ENCODE measurements at places on chromosomes 4 and X. TPM values are rescaled to one million over a fixed set of nuclear protein-coding genes. Genes with fewer than 3 reads are reported as not detected.
A peak's percentile ranks its signal among the peaks of the same experiment; 100 is the strongest.

- DNase-seq: no peak
- H3K27ac ChIP-seq: no peak overlapping the region
- H3K4me3 ChIP-seq: no peak overlapping the region
- peaks cover 5% of the 10 kb centered on the region for H3K27me3 ChIP-seq
- H3K4me1 ChIP-seq: no peaks in the 10 kb centered on the region
Observed at GRCh38 chr4:168124008-168124641, 31.8 kb downstream of the ANXA10 start.

DNA sequence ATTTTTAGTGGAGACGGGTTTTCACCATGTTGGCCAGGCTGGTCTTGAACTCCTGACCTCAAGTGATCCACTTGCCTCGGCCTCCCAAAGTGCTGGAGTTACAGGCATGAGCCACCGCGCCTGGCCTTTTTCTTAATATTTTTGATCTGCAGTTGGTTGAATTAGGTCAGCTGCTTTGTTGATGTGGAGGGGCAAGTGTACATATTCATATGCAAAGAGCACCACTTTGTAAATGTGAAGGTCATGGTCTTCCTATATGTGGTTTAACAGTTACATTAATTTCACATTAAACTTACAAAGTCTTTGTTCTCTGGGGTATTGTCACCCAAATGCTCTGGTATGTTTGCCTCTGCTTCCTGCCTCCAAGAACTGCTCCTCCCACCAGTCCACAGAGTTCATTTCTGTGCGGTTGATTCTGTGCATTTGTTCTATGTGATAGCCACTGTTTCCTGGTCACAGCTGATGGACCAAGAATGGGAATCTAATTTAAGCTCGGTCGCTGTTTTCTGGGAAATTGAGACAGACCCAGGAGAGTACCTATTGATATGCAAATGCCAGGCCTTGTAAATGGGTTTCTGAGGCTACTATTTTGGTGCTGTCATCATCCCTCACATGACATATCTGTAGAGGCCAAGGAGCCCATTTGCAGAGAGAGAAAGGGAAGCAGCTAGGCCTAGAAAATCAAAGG lies 26.9 kb upstream of the HPSE start:
- no peak overlapping the region for H3K4me3 ChIP-seq
- H3K36me3 ChIP-seq: no peaks in the 10 kb centered on the region
- no peak overlapping the region for H3K27ac ChIP-seq
- DNase-seq: no peak
- peaks cover 4% of the 10 kb centered on the region for H3K27me3 ChIP-seq

RAB39B gene
- total RNA-seq: 8.7 TPM

DNA sequence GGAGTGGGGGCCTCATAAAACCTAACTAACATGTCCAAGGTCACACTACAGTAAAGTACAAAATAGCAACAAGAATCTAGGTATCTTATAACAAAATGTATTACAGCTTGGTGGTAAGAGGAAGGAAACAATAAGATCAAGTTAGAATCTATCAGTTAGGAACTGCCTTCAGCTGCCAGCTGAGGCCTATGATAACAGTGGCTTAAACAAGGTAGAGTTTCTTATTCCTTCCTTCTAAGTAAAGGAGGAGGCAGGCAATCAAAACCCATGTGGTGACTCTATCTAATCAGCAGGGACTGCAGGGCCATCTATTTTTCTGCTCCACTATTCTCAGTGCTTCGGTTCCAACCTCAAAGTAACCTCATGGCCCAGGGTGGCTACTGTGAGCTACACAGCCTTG lies 10.9 kb downstream of the SH3D19 start:
- H3K36me3 ChIP-seq: no peaks in the 10 kb centered on the region
- no peak overlapping the region for H3K4me3 ChIP-seq
- no peak overlapping the region for H3K27ac ChIP-seq
- DNase-seq: no peak
- no peaks in the 10 kb centered on the region for H3K4me1 ChIP-seq

- H3K4me3 ChIP-seq: no peak overlapping the region
- no peaks in the 10 kb centered on the region for H3K27me3 ChIP-seq
- no peaks in the 10 kb centered on the region for H3K4me1 ChIP-seq
- DNase-seq: no peak
Observed at GRCh38 chr4:123073650-123074049, 151.3 kb upstream of the NUDT6 start.

DNA sequence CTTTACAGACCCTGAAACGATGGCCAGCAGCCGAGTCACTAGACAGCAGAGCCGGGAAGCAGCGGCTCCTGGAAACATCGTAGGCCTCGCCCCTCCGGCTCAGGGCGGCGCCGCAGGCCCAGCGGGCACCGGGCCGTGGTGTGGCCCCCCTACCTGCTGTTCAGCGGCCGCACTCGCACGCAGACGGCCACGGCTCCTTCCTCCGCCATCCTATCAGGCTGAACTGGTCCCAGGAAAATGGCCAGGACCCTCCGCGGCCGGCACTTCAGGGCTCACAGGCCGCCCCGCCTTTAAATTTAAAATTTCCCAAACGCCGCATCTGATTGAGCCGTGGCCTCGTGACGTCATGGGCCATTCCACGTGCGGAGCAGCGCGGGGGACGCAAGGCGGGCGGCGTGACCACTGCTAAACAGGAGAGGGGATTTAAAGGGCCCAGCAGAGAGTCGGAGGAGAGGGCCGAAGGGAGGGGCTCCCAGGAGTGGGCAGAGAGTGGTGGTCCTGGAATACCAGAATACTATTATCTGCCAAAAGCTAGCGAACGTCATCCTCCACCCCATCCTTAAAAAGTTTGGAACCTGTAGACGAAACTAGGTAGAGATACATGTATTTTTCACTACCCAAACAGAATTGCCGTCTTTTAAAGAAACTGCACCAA lies at the start of gene CENPE:
CENPE (minus strand) TSS at position 233 of the 655 bp plus-strand sequence; CDS start at position 209, 24 bp downstream.
- H3K4me3 ChIP-seq: peak within 1 kb of the TSS; percentile 80
- peaks cover 34% of the 10 kb centered on the region for H3K36me3 ChIP-seq
- H3K27ac ChIP-seq: peak within 1 kb of the TSS; percentile 100
- DNase-seq: peak; percentile 88
- peaks cover 12% of the 10 kb centered on the region for H3K27me3 ChIP-seq

GRCh38 chrX:114842181-114842580 lies 175.2 kb downstream of the IL13RA2 start:
- H3K4me3 ChIP-seq: no peak overlapping the region
- no peaks in the 10 kb centered on the region for H3K27me3 ChIP-seq
- no peaks in the 10 kb centered on the region for H3K36me3 ChIP-seq
- DNase-seq: no peak
- H3K27ac ChIP-seq: no peak overlapping the region
- no peaks in the 10 kb centered on the region for H3K4me1 ChIP-seq

SH3D19 gene
- not detected for total RNA-seq

- DNase-seq: no peak
- peaks cover 33% of the 10 kb centered on the region for H3K4me1 ChIP-seq
- no peak overlapping the region for H3K27ac ChIP-seq
- H3K4me3 ChIP-seq: no peak overlapping the region
- H3K36me3 ChIP-seq: peaks cover 20% of the 10 kb centered on the region
Observed at GRCh38 chr4:103079621-103080020, 3.1 kb upstream of the SLC9B2 start.

CT83 gene
- not detected for total RNA-seq

GRCh38 chr4:17785858-17786257 lies 4.4 kb upstream of the FAM184B start:
- no peak for DNase-seq
- no peak overlapping the region for H3K4me3 ChIP-seq
- peaks cover 14% of the 10 kb centered on the region for H3K4me1 ChIP-seq
- peaks cover 26% of the 10 kb centered on the region for H3K27me3 ChIP-seq
- H3K36me3 ChIP-seq: peaks cover 7% of the 10 kb centered on the region

- H3K4me3 ChIP-seq: no peak overlapping the region
- no peaks in the 10 kb centered on the region for H3K4me1 ChIP-seq
- DNase-seq: no peak
Observed at GRCh38 chr4:16439768-16440167, 213.5 kb upstream of the TAPT1 start.

DNA sequence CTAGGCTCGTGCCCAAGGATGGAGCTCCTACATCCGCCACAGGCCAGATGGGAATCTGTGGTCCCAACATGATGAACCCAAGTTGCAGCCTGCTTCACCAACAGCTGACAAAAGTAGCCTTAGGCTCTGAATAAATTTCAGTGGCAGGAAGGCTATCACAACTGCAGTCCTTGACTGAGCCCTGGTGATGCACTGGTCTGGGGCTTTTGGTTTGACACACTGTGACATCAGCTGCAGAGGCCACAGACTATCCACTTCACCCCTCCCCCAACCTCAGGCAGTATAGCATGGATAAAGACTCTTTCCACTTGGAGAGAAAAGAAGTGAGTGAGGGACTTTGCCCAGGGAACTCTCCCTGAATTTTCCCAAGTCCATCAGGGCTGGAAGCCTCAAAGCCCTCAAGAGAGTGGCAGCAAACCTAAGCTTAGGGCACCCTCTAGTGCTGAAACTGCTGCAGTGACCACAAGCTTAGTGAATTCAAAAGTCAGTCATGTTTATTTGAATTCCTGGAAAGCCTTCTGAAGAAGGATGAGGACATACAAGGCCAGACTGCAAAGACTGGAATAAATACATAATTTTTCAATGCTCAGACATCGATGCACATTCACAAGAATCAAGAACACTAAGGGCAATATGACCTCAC lies 135.0 kb upstream of the TENT5D start:
- H3K4me3 ChIP-seq: no peak overlapping the region
- H3K27ac ChIP-seq: no peak overlapping the region
- no peaks in the 10 kb centered on the region for H3K27me3 ChIP-seq
- DNase-seq: no peak

DNA sequence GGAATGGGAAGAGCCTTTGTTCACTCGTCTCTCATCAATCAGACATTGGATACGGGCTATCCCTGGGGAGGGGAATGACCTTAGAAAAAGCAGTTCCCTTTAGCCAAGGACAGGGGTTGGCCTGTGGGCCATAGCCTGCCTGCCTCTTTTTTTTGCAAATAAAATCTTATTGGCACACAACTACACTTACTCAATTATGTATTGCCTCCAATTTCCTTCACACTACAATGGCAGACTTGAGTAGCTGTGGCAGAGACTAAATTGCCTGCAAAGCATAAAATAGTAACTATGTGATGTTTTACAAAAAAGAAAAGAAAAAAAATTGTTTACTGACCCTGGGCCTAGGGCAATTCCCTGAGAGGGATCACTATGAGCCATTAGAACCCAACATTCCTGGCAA lies 23.4 kb downstream of the PPP1R2C start:
- H3K4me3 ChIP-seq: no peak overlapping the region
- H3K36me3 ChIP-seq: no peaks in the 10 kb centered on the region
- no peak overlapping the region for H3K27ac ChIP-seq
- DNase-seq: no peak
- H3K27me3 ChIP-seq: no peaks in the 10 kb centered on the region

DGKK gene
- not detected for total RNA-seq

GRCh38 chr4:14910411-14910810 lies 91.9 kb upstream of the CPEB2 start:
- H3K27me3 ChIP-seq: peaks cover 14% of the 10 kb centered on the region
- no peak for DNase-seq
- H3K27ac ChIP-seq: no peak overlapping the region

GYG2 gene
- total RNA-seq: not detected

GPRIN3 gene
- 57.4 TPM for total RNA-seq

TRIM75 gene
- not detected for total RNA-seq

DNA sequence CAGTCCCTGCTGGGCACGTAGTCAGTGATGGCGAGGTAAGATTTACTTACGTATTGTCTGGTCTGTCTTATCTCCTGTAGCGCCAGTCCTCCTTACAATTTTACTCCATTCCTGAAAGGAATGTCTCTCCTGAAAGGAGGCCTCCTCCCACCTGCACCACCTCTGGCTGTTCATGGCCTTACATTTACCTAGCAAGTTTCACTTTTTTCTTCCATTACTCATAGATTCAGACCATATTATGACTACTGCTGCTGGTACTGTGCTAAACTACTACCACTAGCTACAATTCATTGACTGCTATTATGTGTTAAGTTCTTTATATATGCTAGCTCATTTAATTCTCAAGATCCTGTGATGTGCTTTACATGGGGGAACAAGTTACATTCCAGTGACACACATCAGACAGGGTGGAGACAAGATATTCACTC lies 189.9 kb downstream of the BMPR1B start:
- DNase-seq: no peak
- no peaks in the 10 kb centered on the region for H3K4me1 ChIP-seq
- H3K27ac ChIP-seq: no peak overlapping the region
- no peaks in the 10 kb centered on the region for H3K36me3 ChIP-seq
- H3K27me3 ChIP-seq: no peaks in the 10 kb centered on the region

TSPAN6 gene
- total RNA-seq: not detected

KIAA1210 gene
- total RNA-seq: not detected

GAB3 gene
- total RNA-seq: 4.5 TPM

F8A1 gene
- 14.1 TPM for total RNA-seq

PF4V1 gene
- total RNA-seq: not detected

- H3K27me3 ChIP-seq: no peaks in the 10 kb centered on the region
- no peak for DNase-seq
- no peaks in the 10 kb centered on the region for H3K36me3 ChIP-seq
- no peaks in the 10 kb centered on the region for H3K4me1 ChIP-seq
- no peak overlapping the region for H3K27ac ChIP-seq
Observed at GRCh38 chrX:97132664-97133415, 249.1 kb downstream of the RPA4 start.

GLOD5 gene
- total RNA-seq: not detected

DNA sequence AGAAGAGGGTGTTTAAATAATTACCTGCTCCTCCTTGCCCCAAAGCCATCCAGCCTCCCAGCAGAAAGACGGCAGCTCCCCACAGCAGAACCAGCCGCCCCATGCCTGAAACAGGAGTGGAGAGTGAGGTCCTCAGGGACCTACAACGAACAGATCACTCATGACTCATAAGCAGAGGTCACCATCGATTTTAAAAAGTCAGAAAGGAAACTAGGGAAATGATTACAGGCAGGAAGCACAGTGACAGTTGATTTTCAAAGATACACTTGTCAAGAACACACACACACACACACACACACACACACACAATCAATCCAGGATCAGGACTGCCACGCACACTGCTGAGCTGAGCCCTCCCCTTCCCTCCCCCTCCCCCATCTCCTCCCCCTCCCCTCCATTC lies at the start of gene CRLF2:
CRLF2 (minus strand) TSS at position 118 of the 400 bp plus-strand sequence; CDS start at position 103, 15 bp downstream.
- peak within 1 kb of the TSS; percentile 69 for H3K4me3 ChIP-seq
- H3K4me1 ChIP-seq: peaks cover 44% of the 10 kb centered on the region
- H3K27ac ChIP-seq: peak within 1 kb of the TSS; percentile 89
- peaks cover 15% of the 10 kb centered on the region for H3K36me3 ChIP-seq
- peak; percentile 53 for DNase-seq

- DNase-seq: peak; percentile 22
- peaks cover 25% of the 10 kb centered on the region for H3K27me3 ChIP-seq
- H3K27ac ChIP-seq: peak overlapping the region; percentile 97
- peaks cover 57% of the 10 kb centered on the region for H3K4me1 ChIP-seq
- peak overlapping the region; percentile 91 for H3K4me3 ChIP-seq
- peaks cover 26% of the 10 kb centered on the region for H3K36me3 ChIP-seq
Observed at GRCh38 chr4:80183250-80184052, 13.9 kb upstream of the PRDM8 start.

- no peaks in the 10 kb centered on the region for H3K4me1 ChIP-seq
- no peaks in the 10 kb centered on the region for H3K27me3 ChIP-seq
- no peak for DNase-seq
- no peaks in the 10 kb centered on the region for H3K36me3 ChIP-seq
- H3K27ac ChIP-seq: no peak overlapping the region
Observed at GRCh38 chr4:150255610-150256224, 177.5 kb downstream of the DCLK2 start.
